ENCODE measurements at places on chromosomes 11 and 22.

GRCh38 chr11:34466802-34467488 is 28.2 kb downstream of the CAT start:
- no peak for DNase-seq

- DNase-seq, result no peak
Measured at GRCh38 chr11:130737866-130738431, 178.3 kb downstream of the SNX19 start.

DNA sequence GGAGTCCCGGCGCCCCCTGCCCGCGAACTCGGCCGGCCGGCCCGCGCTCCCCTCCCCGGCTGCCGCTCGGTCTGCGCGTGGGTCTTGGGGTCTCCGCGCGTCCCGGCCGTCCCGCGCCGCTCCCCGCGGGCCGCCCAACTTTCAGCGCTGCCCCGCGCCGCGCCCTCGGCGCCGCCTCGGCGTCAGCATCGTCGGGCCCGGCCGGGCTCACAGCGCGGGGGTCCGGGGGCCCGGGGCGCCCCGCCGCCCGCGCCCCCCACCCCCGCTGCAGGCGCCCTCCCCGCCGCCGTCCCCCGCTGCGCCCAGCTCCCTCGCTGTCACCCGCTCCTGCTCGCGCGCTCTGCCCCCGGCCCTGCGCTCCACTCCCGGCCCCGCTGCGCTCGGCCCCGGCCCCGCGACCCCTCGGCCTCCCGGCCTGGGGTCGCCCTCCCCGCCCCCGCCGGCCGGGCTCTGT is at the start of gene KCNJ4:
Gene KCNJ4, minus strand, starts transcription at position 124 of the 454 bp plus-strand sequence. CDS start 27,067 bp downstream, outside the sequence.
- DNase-seq, result no peak

DNA sequence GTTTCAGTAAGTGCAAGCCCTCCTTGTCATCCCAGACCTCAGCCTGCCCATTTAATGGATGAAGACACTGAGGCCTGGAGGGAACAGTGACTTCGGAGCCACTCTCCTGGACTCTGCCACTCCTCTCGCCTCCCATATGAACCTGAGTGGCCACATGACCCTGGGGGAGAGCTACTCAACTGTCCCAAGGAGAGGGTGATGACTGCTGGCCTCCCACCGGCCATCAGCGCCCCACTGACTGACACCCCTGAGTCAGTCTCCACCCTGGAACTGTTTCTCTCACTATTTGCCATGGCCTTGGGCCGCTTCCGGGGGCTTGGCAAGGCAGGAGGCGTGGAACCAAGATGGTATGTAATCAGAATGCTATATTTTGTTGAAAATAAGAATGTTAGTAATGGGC is 17.1 kb downstream of the LRP5 start:
- no peak for DNase-seq

DNA sequence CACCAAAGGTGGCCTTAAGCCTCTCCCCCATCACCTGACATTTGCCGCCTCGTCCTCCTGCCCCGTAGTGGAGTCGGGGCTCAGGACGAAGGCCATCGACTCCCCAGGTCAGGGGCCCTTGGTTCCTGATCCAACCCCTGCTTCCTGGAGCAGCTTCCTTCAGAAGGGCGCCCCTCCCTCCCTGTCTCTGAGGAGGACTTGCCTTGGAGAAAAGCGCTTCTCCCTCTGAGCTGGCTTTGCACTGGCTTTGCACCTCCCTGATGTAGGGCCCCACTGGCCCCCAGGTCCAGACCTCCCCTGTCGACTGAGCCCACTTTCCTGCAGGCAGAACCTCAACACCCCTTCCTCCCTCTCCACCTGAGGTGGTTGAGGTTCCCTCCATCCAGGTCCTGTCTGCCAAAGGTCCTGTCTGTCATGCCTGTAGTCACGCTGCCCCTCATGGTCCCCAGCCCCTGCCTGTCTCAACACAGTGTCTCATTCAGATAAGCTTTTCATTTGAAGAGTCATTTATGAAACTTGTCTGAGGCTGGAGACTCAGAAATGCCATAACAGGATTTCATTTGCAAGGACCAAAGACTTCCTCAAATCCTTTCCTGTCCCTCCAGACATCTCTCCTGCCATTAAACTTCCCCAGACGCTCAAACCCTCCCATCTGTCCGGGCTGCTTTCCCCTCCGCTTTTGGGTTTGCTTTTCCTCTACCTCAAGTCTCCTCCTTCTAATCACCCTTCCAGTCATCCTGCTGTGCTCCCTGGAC is 78.4 kb downstream of the MYO7A start:
- no peak for DNase-seq

- DNase-seq, result no peak
Measured at GRCh38 chr11:2311353-2312133, 9.7 kb downstream of the TSPAN32 start.

- no peak for DNase-seq
Measured at GRCh38 chr11:33861386-33861785, 30.5 kb downstream of the LMO2 start.

DNA sequence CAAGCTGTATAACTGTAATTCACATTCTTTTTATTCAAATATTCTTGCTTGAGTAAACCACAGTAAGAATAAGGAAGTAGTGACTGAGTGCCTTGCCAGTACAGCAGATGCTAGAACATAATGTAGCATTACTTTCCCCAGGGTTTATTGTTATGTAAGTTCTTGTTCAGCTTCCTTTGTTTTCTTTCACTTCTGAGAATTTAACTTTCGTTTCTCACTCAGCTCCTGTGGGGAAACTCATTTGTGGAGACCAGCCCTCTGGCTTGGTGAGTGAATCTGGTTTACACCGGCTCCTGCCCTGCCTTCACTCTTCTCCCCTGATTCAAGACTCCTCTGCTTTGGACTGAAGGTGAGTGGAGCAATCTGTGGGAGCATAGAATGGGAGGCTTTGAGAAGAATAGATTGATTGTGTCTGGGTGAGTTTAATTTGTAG is at the start of gene TRIM22:
Gene TRIM22, plus strand, starts transcription at position 240 of the 433 bp plus-strand sequence. CDS start 6,443 bp downstream, outside the sequence.
- DNase-seq, result no peak

All from COLO829 (cell line).